Esophagus squamous epithelium (tissue), 5 donors: ENCODE measurements at places on chromosomes 11 and 22.

- no peak for DNase-seq
These were observed 81.0 kb upstream of the SLC6A5 start for GRCh38 chr11:20518323-20518834.

- DNase-seq: no peak
These were observed 15.8 kb upstream of the PKNOX2 start for GRCh38 chr11:125148743-125149142.

DNA sequence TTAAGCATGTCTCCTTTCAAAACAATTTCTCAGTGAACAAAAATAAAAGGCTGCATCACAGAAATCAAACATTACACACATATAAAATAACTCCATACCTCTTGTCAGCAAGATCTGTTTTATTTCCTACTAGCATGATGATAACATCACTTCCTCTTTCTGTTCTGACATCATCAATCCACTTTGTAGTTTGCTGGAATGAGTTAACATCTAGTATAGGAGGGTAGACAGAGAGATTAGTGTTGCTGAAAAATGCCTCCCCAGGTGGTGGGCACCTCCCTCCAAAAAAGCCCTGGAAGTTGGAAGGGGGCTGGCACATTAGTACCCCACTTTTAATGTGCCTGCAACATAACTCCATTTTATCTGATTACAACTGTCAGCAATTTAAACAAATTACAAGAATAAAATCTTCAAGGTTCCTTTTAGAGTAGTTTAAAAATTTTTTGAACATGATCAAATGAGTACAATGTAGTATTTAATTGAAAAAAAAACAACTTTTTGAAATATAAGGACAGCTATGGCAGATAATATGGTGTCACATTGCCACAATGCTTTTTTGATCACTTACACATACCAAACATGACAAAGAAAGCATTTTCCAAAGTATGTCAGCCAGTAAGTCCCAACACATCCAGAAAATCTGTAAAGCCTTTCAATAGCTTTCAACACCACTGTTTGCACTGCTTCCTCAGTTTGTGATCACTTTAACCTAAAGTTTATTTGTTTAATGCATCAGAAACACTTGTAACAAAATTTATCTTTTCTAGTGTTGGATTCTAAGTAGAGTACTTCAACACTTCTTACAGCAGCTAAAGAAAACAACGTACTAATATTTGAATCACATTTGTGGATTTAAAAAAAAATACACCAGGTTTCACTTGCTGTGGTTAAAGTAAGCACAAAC is 44.5 kb downstream of the RAB6A start:
- DNase-seq: no peak

DNA sequence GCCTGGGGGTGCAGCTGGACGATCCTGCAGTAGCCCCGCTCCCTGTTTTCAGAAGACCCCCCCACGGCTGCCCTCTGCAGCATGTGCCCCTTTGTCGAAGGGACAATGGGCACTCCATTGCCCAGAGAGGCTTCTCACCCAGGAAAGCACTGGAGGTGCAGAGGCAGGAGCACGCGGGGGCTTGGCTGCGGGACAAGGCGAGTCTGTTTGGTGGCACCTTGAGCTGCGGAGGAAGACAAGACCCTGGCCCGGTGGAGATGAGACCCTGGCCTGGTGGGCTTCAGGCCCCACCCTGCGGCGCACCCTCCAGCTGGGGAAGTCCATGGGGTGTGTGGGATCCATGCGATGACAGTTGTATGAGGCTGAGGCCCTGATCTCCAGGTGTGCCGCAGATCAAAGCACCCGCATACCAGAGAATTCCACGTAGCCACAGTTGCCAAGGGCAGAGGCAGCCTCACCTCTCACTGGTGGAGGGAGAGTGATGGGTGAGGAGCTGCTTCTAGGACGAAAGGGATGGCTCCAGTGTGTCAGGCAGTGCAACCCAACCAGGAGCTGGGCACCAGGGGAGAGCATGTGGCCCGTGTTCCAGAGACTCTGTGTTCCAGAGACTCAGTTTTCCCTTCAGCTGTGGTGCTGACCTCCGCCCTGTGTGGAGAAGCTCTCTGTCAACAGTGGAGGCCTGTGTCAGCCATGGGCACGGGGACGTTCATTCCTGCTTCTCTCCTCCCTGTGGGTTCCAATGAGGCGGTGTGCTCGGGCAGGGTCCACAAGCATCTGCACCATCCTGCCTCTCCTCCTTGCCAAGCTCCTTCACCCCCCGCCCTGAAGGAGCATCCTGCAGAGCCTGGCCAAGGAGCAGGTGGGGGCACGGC is 10.0 kb downstream of the TBX1 start:
- DNase-seq: no peak

GRCh38 chr22:39466228-39467006 is 9.6 kb downstream of the MGAT3 start:
- no peak for DNase-seq

- no peak for DNase-seq
These were observed 381.6 kb upstream of the CADM1 start for GRCh38 chr11:115885535-115886421.

DNA sequence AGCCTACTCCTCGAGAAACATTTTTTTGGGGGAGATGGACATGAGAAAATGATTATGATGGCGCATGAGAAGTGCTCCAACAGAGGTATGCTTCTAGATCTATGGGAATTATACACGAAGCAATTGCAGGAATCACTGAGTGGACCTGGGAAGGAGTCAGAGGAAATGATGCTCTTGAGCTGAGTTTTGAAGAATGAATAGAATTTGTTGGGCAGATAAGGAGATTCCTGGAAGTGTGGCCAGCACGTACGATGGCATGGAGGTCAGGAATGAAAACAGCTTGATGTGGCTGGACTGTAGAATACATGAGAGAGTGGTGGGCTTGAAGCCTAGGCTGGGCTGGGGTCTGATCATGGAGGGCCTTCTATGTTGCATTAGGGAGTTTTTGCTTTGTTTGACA is 31.7 kb downstream of the ADAMTS15 start:
- DNase-seq: no peak
